DMS53 (cell line): ENCODE measurements at places on chromosomes 11 and 22.

- DNase-seq: no peak
Measured at GRCh38 chr11:10164621-10165020, 129.4 kb downstream of the SBF2 start.

DNA sequence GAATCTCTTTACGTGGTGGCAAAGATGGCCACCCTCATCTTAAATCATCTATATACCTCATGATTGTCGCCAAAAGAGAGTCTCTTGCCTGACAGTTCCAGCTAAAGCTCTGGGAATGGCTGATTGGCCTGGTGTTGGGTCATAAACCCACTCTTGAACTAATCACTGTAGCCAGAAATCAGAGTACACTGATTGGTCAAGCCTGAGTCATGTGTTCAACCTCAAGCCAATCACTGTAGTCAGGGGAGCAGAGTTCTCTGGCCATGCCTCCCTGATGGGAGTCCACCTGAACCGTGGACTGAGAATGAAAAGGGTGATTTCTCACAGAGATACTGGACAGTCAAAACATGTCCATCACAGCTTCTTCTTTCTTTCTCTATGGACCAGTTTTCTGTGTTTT, 45.8 kb downstream of the RCN1 start:
- no peak for DNase-seq

- no peak for DNase-seq
Measured at GRCh38 chr22:38565441-38565840, 4.5 kb downstream of the DMC1 start.

- no peak for DNase-seq
Measured at GRCh38 chr22:46881373-46882118, 119.1 kb downstream of the TBC1D22A start.

GRCh38 chr11:7457211-7457610, 28.1 kb upstream of the OLFML1 start:
- peak; percentile 82 for DNase-seq

DNA sequence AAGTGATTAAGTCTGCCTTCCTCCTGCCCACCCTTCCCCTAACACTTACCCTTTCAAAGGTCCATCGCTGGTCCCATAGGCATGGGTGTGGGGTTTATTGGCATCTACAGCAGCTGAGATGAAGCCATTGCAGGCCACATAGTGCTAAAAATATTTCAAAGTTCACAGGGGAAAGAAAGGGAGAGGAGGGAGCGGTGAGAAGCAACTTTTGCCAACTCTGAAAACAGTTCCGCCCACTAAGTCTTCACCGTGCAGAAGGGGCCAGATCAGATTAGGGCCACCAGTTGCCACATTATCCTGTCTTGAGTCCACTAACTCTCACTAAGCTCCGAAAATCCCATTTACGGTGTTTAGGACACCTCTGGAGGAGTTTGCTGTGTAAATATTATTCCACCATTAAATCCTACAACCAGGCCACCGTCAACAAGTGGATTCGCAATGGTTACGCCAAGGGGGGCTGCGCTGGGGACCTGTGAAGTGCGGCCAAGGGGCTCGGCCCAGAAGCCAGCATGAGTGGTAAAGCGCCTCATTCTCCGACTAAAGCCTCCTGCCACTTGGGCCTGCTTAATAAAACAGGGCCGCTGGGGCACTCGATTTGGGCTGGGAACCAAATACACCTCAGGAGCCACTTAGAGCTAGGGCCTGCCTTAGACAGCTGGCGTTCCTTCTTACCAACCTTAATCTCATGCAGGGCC, 534.9 kb downstream of the MIAT start:
- DNase-seq: no peak

DNA sequence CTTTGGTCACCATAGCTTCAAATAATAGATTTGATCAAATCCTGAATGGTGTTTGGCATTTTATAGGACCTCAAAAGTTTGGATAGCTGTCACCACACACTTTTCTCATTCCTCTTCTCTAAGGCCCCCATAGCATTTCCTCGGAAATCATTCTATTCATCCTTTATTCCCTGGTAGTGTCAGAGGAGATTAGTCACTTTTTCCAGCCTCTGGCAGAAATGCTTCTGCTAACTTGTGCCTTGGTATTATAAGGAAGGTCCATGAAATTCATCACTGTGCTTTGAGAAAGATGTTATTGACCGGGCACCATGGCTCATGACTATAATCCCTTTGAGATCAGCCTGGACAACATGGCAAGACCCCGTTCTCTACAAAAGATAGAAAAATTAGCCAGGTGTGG, 19.7 kb upstream of the NUP160 start:
- DNase-seq: no peak
